ENCODE measurements at places on chromosomes 3 and 15. TPM values are rescaled to one million over a fixed set of nuclear protein-coding genes. Genes with fewer than 3 reads are reported as not detected.

Gene IL17RB
- 1.6 TPM for total RNA-seq

Gene DNAH1
- 1.2 TPM for total RNA-seq

Gene ITIH3
- not detected for total RNA-seq

Gene SENP8
- total RNA-seq, result 6.1 TPM

Gene PLAAT1
- total RNA-seq, result 18.3 TPM

Gene TGM4
- not detected for total RNA-seq

Gene SPATA12
- total RNA-seq, result not detected

Gene SUSD5
- 2.0 TPM for total RNA-seq

Gene SMCO1
- total RNA-seq, result not detected

Gene LYZL4
- total RNA-seq, result not detected

Gene CPEB1
- 2.0 TPM for total RNA-seq

Gene SLC12A1
- total RNA-seq, result 1.6 TPM

Gene LRRC49
- total RNA-seq, result 145 TPM

Gene GNB4
- total RNA-seq, result 163 TPM

Gene HTR3E
- not detected for total RNA-seq

Gene THRB
- 42.4 TPM for total RNA-seq

Gene ETFA
- total RNA-seq, result 61.1 TPM

Gene ISLR
- 12.6 TPM for total RNA-seq
